GM12878 (cell line): ENCODE measurements at places on chromosomes 5 and 9. TPM values are rescaled to one million over a fixed set of nuclear protein-coding genes. Genes with fewer than 3 reads are reported as not detected.

DNA sequence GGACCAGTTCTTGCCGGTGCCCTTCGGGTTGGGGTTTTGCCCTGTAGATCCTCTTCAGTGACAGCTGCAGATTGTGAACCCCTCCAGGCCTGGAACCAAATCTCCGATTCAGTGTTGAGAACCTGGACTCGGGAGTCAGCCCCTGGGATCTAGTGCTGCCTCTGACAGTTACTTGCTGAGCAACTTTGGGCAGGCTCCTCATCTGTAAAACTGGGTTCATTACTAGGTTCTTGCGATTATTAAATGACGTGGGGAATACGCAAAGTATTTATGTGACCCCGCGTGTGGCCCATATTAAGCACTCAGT lies 600 bp downstream of the ERCC6L2 start:
- DNase-seq, result no peak

- DNase-seq, result no peak
Measured at GRCh38 chr5:9479990-9480389, 65.9 kb downstream of the SEMA5A start.

Gene CCDC187
- 0.08 TPM in 1 of 2 replicates, not detected in the other for total RNA-seq

GRCh38 chr5:144085381-144085780 lies 85.1 kb downstream of the YIPF5 start:
- DNase-seq, result no peak

- DNase-seq, result no peak
Measured at GRCh38 chr9:93391898-93392297, 59.6 kb upstream of the FAM120A start.
